Activated CD8-positive, alpha-beta memory T cell treated with anti-CD3 and anti-CD28 coated beads, Interleukin-2, amount 10 ng/mL, durations not matched to agents 7 days and 5 days (primary cell): ENCODE measurements at places on chromosomes 5 and 9. TPM values are rescaled to one million over a fixed set of nuclear protein-coding genes. Genes with fewer than 3 reads are reported as not detected.
A peak's percentile ranks its signal among the peaks of the same experiment; 100 is the strongest.

Gene PDZD2
- total RNA-seq, result not detected

Gene EPB41L4A
- total RNA-seq, result 1.3 TPM

Gene EGFLAM
- total RNA-seq, result not detected

Gene GABBR2
- total RNA-seq, result not detected

Gene SLC36A1
- total RNA-seq, result 6.4 TPM

Gene INSL6
- total RNA-seq, result not detected

Gene OR1J2
- total RNA-seq, result not detected

Gene ZNF474
- total RNA-seq, result 0.35 TPM

Gene HRCT1
- not detected for total RNA-seq

- H3K27me3 ChIP-seq, result peaks cover 3% of the 10 kb centered on the region
- H3K36me3 ChIP-seq, result no peaks in the 10 kb centered on the region
- H3K4me3 ChIP-seq, result no peak overlapping the region
- DNase-seq, result no peak
Observed at GRCh38 chr5:131947445-131947844, 2.0 kb upstream of the MEIKIN start.

DNA sequence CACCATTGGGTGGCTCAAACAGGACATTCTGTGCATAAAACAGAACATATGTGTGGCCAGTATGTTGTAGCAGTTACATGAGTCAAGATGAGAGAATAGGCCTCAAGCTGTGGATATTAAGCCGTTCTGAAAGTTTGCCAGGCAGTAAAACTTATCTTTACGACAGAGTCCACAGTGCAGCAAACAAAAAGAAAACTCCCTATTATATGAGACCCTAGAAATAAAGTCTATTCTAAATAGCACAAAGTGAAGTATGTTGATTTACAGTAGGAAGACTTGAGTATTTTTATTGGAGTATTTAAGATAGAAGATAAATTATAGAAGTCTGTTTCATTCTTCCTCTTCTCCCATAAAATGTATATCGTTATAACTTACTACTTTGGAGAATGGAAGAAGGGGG, 271.5 kb downstream of the ADGRV1 start:
- no peak overlapping the region for H3K4me3 ChIP-seq
- DNase-seq, result no peak

GRCh38 chr5:170519549-170519948, 15.7 kb downstream of the KCNIP1 start:
- H3K4me3 ChIP-seq, result no peak overlapping the region
- DNase-seq, result no peak
- no peak overlapping the region for H3K27ac ChIP-seq
- no peaks in the 10 kb centered on the region for H3K4me1 ChIP-seq
- no peaks in the 10 kb centered on the region for H3K36me3 ChIP-seq
- peaks cover 4% of the 10 kb centered on the region for H3K27me3 ChIP-seq

- H3K27me3 ChIP-seq, result peaks cover 38% of the 10 kb centered on the region
- no peaks in the 10 kb centered on the region for H3K36me3 ChIP-seq
- DNase-seq, result no peak
- H3K27ac ChIP-seq, result no peak overlapping the region
- no peak overlapping the region for H3K4me3 ChIP-seq
Observed at GRCh38 chr9:136657974-136658848, 4.5 kb upstream of the EGFL7 start.

GRCh38 chr9:22238809-22239684, 207.6 kb upstream of the DMRTA1 start:
- H3K27ac ChIP-seq, result no peak overlapping the region
- H3K36me3 ChIP-seq, result no peaks in the 10 kb centered on the region
- H3K4me1 ChIP-seq, result peaks cover 32% of the 10 kb centered on the region
- H3K4me3 ChIP-seq, result no peak overlapping the region

- H3K27ac ChIP-seq, result no peak overlapping the region
- H3K36me3 ChIP-seq, result peaks cover 5% of the 10 kb centered on the region
- peaks cover 20% of the 10 kb centered on the region for H3K27me3 ChIP-seq
- H3K4me1 ChIP-seq, result no peaks in the 10 kb centered on the region
- DNase-seq, result no peak
Observed at GRCh38 chr5:52964138-52964537, 25.0 kb upstream of the ITGA2 start.

DNA sequence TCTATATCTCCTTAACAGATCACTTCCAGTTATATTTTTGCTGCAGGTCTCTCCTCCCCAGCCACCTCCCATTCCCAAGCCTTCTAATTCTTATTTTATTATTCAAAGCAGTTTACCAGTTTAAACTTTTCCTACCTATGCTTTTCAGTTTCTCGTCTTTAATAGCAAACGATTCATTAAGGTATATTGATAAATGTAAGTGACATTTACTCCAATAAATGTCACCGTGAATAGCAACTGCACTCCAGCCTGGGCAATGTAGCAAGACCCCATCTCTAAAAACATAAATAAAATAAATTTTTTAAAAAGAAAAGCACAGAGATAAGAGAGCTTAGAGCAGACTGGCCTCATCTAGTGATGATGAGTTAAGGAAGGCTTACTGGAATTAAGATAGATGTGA, 42.6 kb downstream of the ARRDC3 start:
- H3K27ac ChIP-seq, result no peak overlapping the region
- H3K4me1 ChIP-seq, result no peaks in the 10 kb centered on the region
- H3K36me3 ChIP-seq, result no peaks in the 10 kb centered on the region
- no peak overlapping the region for H3K4me3 ChIP-seq
- H3K27me3 ChIP-seq, result peaks cover 3% of the 10 kb centered on the region

- H3K4me1 ChIP-seq, result peaks cover 25% of the 10 kb centered on the region
- peaks cover 5% of the 10 kb centered on the region for H3K36me3 ChIP-seq
- no peak overlapping the region for H3K27ac ChIP-seq
- peaks cover 25% of the 10 kb centered on the region for H3K27me3 ChIP-seq
Observed at GRCh38 chr5:66854416-66854815, 258.2 kb downstream of the MAST4 start.

GRCh38 chr9:94927048-94927761, 200.7 kb downstream of the AOPEP start:
- H3K4me1 ChIP-seq, result no peaks in the 10 kb centered on the region
- no peak overlapping the region for H3K27ac ChIP-seq
- DNase-seq, result no peak
- no peaks in the 10 kb centered on the region for H3K27me3 ChIP-seq

GRCh38 chr5:156254196-156254595, 72.8 kb upstream of the SGCD start:
- no peak overlapping the region for H3K27ac ChIP-seq
- no peak for DNase-seq
- no peaks in the 10 kb centered on the region for H3K36me3 ChIP-seq
- H3K4me1 ChIP-seq, result no peaks in the 10 kb centered on the region
- no peaks in the 10 kb centered on the region for H3K27me3 ChIP-seq
- H3K4me3 ChIP-seq, result no peak overlapping the region

DNA sequence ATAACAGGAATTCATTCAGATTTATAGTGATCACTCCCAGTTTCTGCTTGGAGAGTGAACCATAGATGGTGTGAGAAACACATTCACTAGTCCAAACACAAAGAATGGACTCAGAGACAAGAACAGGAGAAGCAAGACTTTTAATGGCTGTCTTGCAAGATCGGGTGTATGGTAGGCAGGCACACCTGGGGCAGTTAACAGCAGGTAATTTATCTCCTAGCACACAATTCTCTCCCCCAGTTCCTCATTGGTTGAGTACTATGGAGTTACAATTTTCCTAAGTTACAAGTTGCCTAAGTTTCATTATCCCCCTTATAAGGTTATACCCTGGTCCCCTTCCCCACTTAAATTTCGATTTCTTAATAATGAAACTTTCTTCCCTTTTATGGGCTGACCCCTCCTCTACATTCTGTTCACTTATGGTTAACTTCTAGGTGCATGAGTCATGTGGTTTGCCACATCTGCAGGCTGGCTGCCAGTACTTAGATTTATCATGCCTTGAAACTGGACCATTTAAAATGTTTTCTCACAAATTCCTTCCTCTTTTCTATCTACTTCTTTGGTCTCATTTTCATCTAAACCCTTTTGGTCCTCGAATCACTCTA, 623.3 kb downstream of the HINT1 start:
- peaks cover 3% of the 10 kb centered on the region for H3K27me3 ChIP-seq
- no peaks in the 10 kb centered on the region for H3K36me3 ChIP-seq
- no peak for DNase-seq

DNA sequence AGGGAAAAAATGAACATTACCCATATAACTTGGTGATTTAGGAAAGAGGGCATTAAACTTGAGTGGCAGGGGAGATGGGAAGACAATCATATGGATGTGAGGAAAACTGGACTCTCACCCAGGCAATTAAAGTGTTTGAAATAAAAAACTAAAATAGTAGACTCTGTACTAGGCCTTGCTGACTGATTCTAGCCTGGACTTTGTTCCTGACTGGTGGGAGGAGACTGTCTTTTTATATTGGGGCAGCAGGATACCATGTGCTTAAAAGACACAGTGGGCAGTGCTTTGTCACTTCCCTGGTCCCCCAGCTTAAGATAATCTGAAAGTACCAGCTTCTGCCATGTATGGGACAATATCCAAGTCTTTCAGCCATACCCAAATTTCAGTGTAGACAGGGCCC, 107.0 kb downstream of the ACTL7B start:
- H3K27me3 ChIP-seq, result no peaks in the 10 kb centered on the region
- H3K27ac ChIP-seq, result no peak overlapping the region
- H3K36me3 ChIP-seq, result no peaks in the 10 kb centered on the region
- no peak overlapping the region for H3K4me3 ChIP-seq

- peaks cover 40% of the 10 kb centered on the region for H3K4me1 ChIP-seq
- DNase-seq, result no peak
- peaks cover 20% of the 10 kb centered on the region for H3K36me3 ChIP-seq
- H3K27me3 ChIP-seq, result no peaks in the 10 kb centered on the region
Observed at GRCh38 chr9:20610591-20610990, 11.7 kb downstream of the MLLT3 start.

- H3K36me3 ChIP-seq, result peaks cover 1% of the 10 kb centered on the region
- no peak overlapping the region for H3K4me3 ChIP-seq
- H3K27me3 ChIP-seq, result peaks cover 15% of the 10 kb centered on the region
- DNase-seq, result no peak
- peaks cover 3% of the 10 kb centered on the region for H3K4me1 ChIP-seq
- H3K27ac ChIP-seq, result no peak overlapping the region
Observed at GRCh38 chr5:124643336-124643735, 103.1 kb downstream of the ZNF608 start.

DNA sequence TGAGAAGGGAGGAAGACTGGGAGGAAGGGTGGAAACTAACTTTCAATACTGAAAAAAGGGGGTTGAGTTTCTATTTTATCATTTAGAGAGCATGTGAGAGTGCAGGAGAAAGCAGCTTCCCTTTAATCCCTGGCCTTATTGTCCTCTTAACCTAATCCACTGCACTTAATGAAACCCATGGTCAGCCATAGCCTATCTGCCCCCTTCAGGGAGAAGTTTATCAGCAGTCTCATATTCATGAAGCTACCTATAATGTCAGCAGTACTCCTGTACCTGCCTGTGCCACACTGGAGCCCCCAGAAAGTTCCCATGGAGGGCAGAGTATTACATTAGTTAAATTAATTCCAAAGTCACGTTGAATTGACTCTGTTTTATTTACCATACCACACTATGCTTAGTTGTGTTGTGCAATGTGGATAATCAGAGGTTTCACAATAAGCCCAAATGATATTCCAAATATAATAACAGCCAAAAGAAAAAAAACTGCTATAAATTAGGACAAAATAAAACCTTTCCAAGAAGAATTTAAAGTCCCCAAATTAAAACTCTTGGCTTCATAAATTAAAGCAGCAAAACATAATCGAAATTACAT, 62.9 kb downstream of the MUSK start:
- H3K4me3 ChIP-seq, result no peak overlapping the region
- H3K27me3 ChIP-seq, result no peaks in the 10 kb centered on the region
- H3K27ac ChIP-seq, result no peak overlapping the region

- no peak for DNase-seq
- no peak overlapping the region for H3K4me3 ChIP-seq
- H3K27ac ChIP-seq, result no peak overlapping the region
- no peaks in the 10 kb centered on the region for H3K27me3 ChIP-seq
- no peaks in the 10 kb centered on the region for H3K36me3 ChIP-seq
- H3K4me1 ChIP-seq, result no peaks in the 10 kb centered on the region
Observed at GRCh38 chr5:92556747-92557146, 1024.3 kb downstream of the NR2F1-AS1 start.

- no peaks in the 10 kb centered on the region for H3K27me3 ChIP-seq
- DNase-seq, result peak; percentile 93
- peak overlapping the region; percentile 88 for H3K4me3 ChIP-seq
- peaks cover 33% of the 10 kb centered on the region for H3K4me1 ChIP-seq
- H3K27ac ChIP-seq, result peak overlapping the region; percentile 100
- peaks cover 31% of the 10 kb centered on the region for H3K36me3 ChIP-seq
Observed at GRCh38 chr5:91381774-91382359, 1.2 kb downstream of the ARRDC3 start.

- H3K4me1 ChIP-seq, result no peaks in the 10 kb centered on the region
- no peaks in the 10 kb centered on the region for H3K36me3 ChIP-seq
- DNase-seq, result no peak
- no peaks in the 10 kb centered on the region for H3K27me3 ChIP-seq
- no peak overlapping the region for H3K4me3 ChIP-seq
- H3K27ac ChIP-seq, result no peak overlapping the region
Observed at GRCh38 chr9:82034956-82035731, 46.6 kb downstream of the SPATA31D1 start.

DNA sequence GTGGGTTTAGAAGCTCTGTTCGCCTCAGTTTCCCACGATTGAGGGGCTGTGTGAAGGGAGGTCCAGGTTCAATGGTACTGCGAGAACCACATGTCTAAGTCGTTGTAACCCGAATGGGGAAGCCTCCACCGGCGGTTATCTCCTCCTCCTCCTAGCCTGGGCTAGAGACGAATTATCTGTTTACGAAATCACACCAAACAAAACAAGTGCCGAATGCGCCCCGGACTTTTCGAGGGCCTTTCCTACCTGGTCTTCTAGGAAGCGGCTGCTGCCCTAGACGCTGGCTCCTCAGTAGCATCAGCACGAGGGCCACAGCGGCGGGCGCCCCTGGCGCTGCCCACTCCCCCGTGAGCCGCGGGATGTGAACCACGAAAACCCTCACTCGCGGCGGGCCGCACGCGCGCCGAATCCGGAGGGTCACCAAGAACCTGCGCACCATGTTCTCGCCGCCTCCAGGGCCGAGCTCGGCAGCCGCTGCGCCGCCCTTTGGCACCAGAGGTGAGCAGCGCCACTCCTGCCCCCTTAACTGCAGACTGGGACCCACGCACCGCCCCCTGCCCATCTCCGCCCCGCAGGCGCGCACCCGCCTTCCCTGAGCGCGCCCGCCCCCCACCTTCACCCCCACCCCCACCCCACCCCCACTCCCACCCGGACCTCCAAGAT, at the start of gene CDKN2A:
Gene CDKN2A (minus strand): TSS at position 500 of the 663 bp plus-strand sequence.
- peaks cover 29% of the 10 kb centered on the region for H3K4me1 ChIP-seq
- peak; percentile 76 for DNase-seq
- peaks cover 20% of the 10 kb centered on the region for H3K36me3 ChIP-seq
- peak within 1 kb of the TSS; percentile 95 for H3K4me3 ChIP-seq

- no peak overlapping the region for H3K4me3 ChIP-seq
- DNase-seq, result no peak
- no peak overlapping the region for H3K27ac ChIP-seq
- H3K27me3 ChIP-seq, result peaks cover 52% of the 10 kb centered on the region
- H3K4me1 ChIP-seq, result peaks cover 2% of the 10 kb centered on the region
Observed at GRCh38 chr5:1667648-1668140, 131.9 kb downstream of the MRPL36 start.

- H3K4me1 ChIP-seq, result peaks cover 5% of the 10 kb centered on the region
- DNase-seq, result no peak
- H3K27ac ChIP-seq, result no peak overlapping the region
- no peak overlapping the region for H3K4me3 ChIP-seq
- no peaks in the 10 kb centered on the region for H3K27me3 ChIP-seq
- H3K36me3 ChIP-seq, result peaks cover 78% of the 10 kb centered on the region
Observed at GRCh38 chr5:157323107-157323706, 57.3 kb downstream of the CYFIP2 start.
